ENCODE measurements at places on chromosomes 5 and 9.

DNA sequence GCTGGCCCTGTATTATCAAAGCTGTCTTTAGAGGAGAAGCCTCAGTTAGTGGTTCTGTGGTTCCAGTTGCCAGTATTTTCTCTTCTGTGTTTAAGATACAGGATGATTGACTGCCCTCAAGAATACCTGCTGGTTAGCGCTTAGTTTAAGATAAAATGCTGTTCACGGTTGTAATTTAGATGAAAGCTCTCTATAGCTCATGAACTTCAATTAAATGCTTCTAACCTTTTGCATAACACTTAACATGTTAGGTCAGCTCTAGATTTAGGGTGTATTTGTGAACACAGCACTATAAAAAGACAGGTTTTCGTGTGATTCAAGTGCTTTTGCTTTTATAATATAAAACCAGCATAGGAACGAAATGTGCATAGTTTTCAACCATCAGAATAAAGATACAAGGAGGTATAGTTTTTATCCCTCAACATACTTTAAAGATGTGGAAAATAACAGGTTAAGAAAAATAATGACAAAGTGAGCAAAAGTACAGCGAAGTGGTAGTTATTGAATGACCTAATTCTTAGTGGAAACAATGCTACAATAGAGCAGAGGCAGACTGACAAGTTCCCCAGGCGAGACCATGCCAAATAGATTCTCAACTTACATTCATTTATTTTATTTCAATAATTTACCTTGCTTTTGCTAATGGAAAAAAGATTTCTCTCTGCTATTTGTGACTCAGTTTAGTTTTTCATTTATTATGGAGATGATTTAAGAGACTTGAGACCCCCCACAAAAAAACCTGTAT lies 602.6 kb upstream of the DMAC1 start:
- no peak for DNase-seq

DNA sequence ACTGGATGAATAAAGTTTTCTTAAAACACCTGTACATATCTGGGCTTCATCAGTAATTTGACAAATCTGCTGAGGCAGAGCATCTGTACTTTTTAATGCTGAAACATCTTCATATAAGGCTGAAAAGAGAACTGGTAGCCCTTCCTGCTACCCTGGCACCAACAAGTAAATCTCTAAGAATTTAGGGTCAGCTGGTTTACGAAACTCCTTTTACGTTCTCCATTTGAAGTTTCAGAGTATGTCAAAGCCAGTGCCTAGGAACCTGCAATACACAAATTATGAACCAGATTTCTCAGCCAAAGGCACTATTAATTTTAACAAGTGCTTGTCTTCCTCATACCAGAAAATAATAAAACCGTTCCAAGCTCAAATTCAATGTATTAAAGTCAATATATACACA lies 3.8 kb downstream of the ZFAND5 start:
- no peak for DNase-seq

- DNase-seq: no peak
Observed at GRCh38 chr5:142087920-142088679, 20.5 kb upstream of the NDFIP1 start.

- DNase-seq: no peak
Observed at GRCh38 chr9:82170866-82171265, 182.3 kb downstream of the SPATA31D1 start.

DNA sequence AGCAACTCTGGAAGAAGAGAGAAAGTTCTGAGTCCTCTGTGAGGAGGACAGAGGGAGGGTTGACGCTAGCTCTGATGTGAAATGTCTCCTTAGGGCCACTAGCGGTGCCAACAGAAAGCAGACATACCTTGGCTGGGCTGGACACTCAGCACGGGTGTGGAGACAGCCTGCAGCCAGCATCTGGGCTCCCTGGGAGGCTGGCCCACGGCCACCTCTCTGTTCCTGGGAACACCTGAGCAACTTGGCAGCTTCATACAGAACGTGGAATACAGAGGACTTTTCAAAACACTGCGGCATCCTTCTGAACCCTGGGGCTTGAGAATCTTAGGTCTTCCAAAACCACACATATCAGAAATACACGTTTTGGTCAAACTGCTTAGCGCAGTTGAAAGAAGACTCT lies 269.1 kb downstream of the FSTL4 start:
- no peak for DNase-seq
